ENCODE measurements at places on chromosomes 3 and 15. TPM values are rescaled to one million over a fixed set of nuclear protein-coding genes. Genes with fewer than 3 reads are reported as not detected.

Gene IL17RD
- 5.8 TPM for total RNA-seq

DNA sequence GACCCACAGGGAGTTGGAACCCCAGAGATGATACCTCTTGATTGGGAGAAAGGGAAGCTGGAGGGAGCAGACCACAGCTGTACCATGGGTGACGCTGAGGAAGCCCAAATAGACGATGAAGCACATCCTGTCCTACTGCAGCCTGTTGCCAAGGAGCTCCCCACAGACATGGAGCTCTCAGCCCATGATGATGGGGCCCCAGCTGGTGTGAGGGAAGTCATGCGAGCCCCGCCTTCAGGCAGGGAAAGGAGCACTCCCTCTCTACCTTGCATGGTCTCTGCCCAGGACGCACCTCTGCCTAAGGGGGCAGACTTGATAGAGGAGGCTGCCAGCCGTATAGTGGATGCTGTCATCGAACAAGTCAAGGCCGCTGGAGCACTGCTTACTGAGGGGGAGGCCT lies 201.1 kb downstream of the AKAP13 start:
- DNase-seq, result no peak

GRCh38 chr15:55108858-55109518 lies 87.8 kb downstream of the RSL24D1 start:
- DNase-seq, result peak; percentile 76

GRCh38 chr3:124951511-124952281 lies 17.1 kb upstream of the MUC13 start:
- no peak for DNase-seq

DNA sequence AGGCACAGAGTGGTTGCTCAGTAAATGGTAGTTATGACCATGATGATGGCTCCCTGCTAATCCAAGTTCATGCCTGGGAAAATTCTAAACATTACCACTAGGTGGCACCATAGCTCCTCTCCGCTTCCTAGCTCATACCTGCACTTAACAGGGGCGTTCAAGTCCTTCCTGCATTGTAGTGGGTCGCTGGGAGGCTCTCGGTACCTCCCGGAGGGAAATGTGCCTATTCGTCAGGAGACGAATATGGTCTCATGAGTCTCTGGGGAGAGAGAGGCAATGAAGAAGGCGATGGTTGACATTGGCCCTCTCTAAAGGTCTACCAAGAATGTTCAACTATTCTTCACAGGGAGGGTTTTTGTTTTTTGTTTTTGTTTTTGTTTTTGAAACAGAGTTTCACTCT lies 10.9 kb downstream of the MESP1 start:
- DNase-seq, result peak; percentile 81

Gene CEP19
- total RNA-seq, result 7.2 TPM

GRCh38 chr15:86892774-86893449 lies 813.2 kb downstream of the AGBL1 start:
- no peak for DNase-seq

Gene C3orf22
- 1.7 TPM for total RNA-seq

Measured in umbilical cord (tissue), 2 donors.